Stimulated activated CD8-positive, alpha-beta memory T cell treated with anti-CD3 and anti-CD28 coated beads, Interleukin-2, amount 100 ng/mL, for 1 hour (primary cell): ENCODE measurements at places on chromosomes 4 and X.

GRCh38 chr4:39021631-39022030, 10.6 kb downstream of the TMEM156 start:
- DNase-seq: no peak

DNA sequence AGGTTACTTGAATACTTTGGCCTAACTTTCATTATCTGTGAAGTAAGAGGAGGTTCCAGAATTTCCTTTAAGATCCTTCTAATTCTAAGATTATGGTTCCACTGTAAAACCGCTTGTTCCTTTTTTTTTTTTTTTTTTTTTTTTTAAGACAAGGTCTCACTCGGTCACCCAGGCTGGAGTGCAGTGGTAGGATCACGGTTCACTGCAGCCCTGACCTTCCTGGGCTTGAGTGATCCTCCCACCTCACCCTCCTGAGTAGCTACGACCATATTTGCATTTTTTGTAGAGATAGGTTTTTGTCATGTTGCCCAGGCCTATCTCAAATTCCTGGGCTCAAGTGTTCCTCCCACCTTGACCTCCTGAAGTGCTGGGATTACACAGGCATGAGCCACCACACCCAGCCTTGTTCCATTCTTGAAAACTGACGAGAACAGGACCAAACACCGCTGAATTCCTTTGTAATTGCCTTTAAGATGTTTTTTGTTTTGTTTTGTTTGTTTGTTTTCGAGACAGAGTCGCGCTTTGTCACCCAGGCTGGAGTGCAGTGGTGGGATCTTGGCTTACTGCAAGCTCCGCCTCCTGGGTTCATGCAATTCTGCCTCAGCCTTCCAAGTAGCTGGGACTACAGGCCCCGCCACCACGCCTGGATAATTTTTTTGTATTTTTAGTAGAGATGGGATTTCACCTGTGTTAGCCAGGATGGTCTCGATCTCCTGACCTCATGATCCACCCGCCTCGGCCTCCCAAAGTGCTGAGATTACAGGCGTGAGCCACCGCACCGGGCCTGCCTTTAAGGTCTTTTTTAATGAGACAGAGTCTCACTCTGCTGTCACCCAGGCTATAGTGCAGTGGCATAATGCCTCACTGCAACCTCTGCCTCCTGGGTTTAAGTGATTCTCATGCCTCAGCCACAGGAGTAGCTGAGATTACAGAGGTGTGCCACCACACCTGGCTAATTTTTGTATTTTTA, 6.8 kb downstream of the PDS5A start:
- DNase-seq: no peak

DNA sequence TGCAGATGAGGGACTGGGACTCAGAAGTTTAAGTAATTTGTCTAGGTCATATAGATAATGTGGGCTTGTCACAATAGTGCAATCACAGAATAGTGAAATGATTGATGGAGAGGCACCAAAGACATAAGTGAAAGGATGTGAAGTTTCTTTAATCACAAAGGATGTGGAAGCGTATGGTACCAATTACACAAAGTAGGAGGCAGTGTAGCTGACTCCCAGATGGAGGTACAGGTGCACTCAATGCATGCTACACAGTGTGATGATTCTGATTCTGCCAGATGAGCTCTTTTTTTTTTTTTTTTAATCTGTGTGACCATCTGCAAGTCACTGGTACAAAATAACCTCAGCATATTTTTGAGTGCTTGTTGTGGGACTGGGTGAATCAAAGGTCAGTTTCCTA, 411.3 kb downstream of the SPRY1 start:
- no peak for DNase-seq

- no peak for DNase-seq
These were observed 37.0 kb downstream of the TKTL1 start for GRCh38 chrX:154332561-154332960.
